ENCODE measurements at places on chromosomes 1 and 21. TPM values are rescaled to one million over a fixed set of nuclear protein-coding genes. Genes with fewer than 3 reads are reported as not detected.

MX2 gene
- 49.5 TPM for polyA plus RNA-seq

IFNGR2 gene
- polyA plus RNA-seq = 39.2 TPM

OR2L2 gene
- polyA plus RNA-seq = 0.33 TPM

MPZ gene
- polyA plus RNA-seq = not detected

LIPI gene
- polyA plus RNA-seq = not detected

CR1L gene
- polyA plus RNA-seq = not detected

TGFB2 gene
- polyA plus RNA-seq = not detected

FCER1A gene
- not detected for polyA plus RNA-seq

ENTREP3 gene
- 1.8 TPM for polyA plus RNA-seq

FCRL2 gene
- 0.09 TPM for polyA plus RNA-seq

GCSAML gene
- polyA plus RNA-seq = not detected

CRYBG2 gene
- polyA plus RNA-seq = 1.1 TPM

GRCh38 chr1:193730017-193730416, 543.6 kb upstream of the B3GALT2 start:
- DNase-seq = no peak

- DNase-seq = peak; percentile 94
Measured at GRCh38 chr21:41361786-41362604, at the start of gene MX2. Gene MX2 (plus strand): TSS chr21:41362027. CDS start chr21:41376907, 14,880 bp downstream.

DNA sequence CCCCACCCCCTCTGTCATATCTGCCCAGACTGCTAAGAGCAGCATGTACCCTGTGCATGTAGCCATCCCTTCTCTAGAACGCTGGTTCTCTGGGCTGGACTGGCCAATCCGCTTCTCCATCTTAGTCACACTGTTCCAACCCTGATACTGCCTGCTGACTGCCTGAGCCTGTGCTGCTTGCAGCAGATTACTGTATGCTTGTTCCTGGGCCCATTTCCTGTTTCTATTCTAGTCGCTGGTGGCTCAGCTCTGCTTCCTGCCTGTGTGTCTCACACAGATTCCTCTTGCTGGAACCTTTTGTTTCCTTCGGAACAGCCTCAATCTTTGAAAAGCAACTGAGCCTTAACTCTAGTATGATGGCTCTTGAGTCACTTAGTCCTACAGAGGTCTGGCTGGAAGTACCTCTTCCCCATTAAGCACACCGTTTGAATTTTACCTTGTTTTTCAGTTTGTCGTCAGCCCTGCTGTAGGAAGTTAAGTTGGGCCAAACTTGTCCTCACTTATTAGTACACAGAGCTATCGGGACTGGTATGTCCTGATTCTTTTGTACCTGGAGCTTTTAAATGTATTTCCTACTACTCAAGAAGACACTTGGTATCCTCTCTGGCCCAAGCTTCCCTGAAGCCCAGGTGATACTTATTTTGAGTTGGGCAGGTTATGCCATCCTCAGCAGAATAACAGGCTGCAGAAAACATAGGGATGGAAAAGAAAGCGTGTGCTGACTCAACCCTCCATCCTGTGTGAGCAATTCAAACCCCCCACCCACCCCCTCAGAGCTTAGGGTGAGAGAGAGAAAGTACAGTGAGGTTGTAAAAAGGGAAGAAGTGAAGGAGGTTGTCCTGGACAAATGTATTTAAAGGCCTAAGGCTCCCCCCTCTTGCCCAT, 43.4 kb upstream of the PIGV start:
- DNase-seq = peak; percentile 70

DNA sequence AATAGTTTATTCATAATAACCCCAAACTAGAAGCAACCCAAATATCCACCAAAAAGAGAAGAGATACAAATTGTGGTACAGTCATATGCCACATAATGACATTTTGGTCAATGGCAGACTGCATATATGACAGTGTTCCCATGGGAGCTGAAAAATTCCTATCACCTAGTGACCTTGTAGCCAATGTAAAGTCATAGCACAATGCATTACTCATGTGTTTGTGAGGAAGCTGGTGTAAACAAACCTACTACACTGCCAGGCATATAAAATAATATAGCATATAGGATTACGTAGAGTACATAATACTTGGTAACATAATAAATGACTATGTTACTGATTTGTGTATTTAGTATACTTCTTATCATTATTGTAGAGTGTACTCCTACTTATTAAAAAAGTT, 29.5 kb upstream of the SLFNL1 start:
- no peak for DNase-seq

DNA sequence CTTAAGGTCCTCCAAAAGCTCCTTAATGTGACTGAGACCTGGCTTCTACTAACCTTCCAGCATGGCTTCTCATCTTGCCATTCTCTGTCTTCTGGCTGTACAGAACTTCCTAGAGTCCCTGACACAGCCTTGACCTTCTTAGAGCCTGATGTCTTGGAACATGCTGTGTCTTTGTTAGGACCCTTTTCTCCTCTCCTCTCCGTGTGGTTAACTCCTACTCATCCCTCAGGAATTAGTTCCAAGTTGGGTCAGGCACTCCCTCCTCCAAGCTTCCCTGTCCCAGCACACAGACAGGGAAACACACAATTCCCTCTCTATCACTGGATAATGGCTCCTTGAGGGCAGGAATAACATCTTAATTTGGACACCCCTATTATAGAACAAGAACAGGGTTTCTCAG, 275.4 kb upstream of the USP24 start:
- DNase-seq = no peak

DNA sequence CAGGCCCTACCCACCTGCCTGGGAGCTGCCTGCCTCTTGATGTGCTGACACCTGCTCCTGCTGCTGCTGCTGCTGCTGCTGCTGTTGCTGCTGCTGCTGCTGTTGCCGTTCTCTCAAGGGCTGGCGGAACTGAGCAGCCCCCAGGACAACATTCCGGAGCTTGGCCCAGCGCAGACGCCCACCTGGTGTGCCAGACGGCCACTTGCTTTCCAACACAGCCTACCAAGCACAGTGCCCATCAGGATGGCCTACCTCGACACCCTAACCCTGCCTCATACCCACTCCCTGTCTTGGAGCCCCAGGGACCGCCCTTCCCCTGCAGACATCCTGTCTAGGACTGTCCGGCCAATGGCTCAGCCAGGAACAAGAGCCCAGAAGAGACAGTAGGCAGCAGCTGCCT, 11.8 kb downstream of the DENND4B start:
- no peak for DNase-seq

DNA sequence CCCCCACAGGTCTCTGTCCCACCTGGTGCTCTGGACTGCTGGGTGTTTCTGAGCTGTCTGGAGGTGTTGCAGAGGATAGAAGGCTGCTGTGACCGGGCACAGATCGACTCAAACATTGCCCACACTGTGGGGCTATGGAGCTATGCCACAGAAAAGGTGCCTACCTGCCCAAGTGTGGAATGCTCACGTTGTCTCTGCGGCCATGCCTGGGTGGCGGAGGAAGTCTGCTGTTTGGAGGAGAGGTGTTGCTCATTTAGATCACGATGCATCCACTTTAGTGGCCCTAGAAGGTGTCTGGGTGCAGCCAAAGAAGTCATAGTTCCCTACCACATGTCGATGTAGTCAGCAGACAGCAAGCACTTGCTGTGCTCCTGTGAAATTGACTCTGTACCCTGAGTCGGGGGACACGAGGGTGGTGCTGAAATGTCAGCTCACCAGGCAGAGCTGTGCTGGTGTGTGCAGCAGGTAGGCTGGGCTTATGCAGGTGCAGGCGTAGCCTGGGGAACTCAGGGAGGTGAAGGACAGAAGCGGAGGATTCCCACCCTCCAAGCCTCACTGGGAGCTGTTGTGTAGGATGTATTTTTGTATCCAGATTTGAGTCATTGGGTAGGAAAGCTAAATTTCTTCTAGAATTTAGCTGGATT, 32.8 kb upstream of the PWP2 start:
- DNase-seq = no peak

GRCh38 chr1:15262706-15263105, 15.7 kb downstream of the FHAD1 start:
- no peak for DNase-seq

DNA sequence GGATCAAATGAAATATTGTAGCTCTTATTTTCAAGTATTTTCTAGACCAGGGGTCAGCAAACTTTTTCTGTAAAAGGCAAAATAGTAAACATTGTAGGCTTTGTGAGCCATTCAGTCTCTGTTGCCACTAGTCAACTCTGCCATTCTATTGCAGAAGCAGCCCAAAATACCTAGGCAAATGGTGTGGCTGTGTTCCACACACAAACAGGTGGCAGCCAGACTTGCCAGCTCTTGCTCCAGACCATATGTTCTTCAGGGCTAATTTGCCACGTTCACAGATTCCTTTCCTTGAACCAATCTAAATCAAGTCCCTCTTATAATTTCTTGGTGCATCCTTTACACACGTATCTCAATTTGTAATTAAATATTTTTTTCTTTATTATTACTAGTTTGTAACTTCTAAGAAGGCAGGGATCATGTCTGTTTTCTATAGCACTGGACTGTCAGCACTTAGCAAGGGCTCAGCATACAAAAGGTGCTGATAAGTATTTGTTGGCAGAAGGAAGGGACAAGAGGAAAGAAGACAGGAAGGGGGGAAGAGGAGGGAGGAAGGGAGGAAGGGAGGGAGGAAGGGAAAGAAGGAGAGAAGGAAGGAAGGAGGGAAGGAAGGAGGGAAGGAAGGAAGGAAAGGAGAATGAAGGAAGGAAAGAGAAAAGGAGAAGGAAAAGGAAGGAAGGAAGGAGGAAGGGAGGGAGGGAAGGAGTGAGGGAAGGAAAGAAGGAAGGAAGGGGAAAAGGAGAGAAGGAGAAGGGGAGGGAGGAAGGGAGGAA, 106.5 kb upstream of the EDEM3 start:
- DNase-seq = no peak

- no peak for DNase-seq
Measured at GRCh38 chr21:35417762-35418161, 368.7 kb upstream of the RUNX1 start.

DNA sequence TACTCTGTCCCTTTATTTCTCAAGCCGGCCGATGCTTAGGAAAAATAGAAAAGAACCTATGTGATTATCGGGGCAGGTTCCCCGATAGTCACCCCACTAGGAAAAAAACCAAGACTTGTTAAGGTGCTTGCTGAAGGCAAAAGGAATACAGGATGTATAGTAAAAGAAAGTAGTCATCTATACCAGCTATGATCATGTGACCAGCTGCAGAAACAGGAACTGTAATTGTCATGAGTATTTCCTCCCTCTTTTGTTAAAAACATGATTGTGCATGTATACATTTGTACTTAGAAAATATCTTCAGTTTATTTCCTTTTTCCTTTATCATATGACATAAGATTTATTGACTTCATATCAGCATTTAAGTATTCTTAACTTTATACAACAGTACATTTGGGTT, 30.5 kb downstream of the PIGK start:
- no peak for DNase-seq

- no peak for DNase-seq
Measured at GRCh38 chr1:221439008-221439746, 302.7 kb downstream of the DUSP10 start.

DNA sequence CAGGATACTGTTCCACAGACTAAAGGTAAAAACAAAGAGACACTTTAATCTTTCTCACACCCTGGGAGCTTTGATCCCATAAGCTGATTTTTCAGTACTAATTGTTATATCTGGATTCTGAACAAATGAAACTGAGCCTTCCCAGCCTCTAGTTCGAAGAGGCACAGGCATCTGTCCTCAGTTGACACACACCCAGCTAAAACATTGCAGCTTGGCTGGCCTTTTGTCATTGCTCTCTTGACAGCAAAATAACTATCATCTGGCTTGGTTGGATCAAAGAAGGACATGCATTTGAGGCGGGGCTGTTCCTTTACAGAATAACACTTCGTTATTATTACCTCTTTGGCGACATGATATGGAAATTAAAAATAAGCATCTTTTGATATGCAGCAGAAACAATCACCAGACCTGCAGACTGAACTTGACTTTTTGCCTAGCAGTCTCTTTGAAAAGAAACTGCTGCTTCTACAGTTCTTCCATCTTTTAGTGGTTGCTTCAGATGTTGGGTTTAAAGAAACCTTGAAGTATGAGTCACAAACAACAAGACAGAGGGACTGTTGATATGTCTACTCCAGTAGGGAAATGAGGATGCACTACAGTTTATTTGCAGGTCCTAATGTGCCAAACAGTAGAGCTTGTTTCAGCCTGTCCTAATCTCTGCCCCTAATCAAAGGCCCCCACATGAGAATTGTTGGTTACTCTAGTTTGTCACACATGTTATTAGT, 166.5 kb downstream of the TPR start:
- no peak for DNase-seq

DNA sequence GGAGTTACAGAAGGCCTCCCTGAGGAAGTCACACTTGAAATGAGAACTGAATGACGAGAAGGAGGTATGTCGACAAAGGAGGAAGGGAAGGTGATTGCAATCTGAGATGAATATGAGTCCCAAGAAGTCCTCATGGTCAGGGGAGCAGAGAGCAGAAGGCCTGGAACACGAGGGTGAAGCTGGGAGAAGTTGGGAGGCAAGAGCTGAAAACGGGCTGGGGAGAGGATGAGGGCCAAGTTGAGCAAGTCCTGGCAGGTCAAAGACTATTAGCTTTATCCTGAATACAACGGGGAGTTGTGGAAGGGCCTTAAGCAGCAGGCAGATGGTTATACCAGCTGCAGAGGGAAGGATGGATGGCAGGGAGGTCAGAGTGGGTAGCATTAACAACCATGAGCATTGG, 89.5 kb downstream of the KCNJ15 start:
- DNase-seq = no peak

DNA sequence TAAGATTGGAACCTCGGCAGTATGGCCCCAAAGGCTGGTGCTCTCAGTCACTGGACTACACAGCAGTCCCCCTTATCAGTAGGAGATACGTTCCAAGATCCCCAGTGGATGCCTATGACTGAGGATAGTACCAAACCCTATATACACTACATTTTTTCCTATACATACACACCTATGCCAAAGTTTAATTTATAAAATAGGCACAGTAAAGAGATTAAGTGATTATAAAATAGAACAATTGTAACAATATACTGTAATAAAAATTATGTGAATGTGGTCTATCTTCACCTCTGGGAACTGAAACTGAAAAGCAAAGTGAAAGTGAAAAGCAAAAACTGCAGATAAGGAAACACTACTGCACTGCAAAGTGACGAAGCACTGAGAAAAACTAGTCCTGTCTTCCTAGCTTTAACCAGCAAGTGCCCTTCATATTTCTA, 96.8 kb downstream of the INTS7 start:
- no peak for DNase-seq

DNA sequence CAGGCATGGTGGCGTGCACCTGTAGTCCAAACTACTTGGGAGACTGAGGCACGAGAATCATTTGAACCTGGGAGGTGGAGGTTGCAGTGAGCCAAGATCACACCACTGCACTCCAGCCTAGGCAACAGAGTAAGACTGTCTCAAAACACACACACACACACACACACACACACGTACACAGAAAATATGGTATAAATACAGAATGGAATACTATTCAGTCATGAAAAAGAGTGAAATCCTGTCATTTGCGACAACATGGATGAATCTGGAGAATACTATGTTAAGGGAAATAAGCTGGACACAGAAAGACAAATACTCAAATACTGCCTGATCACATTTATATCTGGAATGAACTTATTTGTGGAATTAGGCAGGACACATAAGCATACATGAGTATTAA, 18.4 kb downstream of the FOXD2 start:
- no peak for DNase-seq

GRCh38 chr1:208374391-208374941, 130.3 kb upstream of the PLXNA2 start:
- DNase-seq = no peak

- no peak for DNase-seq
Measured at GRCh38 chr1:206521127-206521526, 13.8 kb downstream of the RASSF5 start.

- DNase-seq = no peak
Measured at GRCh38 chr1:12413664-12414410, 184.0 kb downstream of the VPS13D start.
